ENCODE measurements at places on chromosomes 2 and 18. TPM values are rescaled to one million over a fixed set of nuclear protein-coding genes. Genes with fewer than 3 reads are reported as not detected.

DNA sequence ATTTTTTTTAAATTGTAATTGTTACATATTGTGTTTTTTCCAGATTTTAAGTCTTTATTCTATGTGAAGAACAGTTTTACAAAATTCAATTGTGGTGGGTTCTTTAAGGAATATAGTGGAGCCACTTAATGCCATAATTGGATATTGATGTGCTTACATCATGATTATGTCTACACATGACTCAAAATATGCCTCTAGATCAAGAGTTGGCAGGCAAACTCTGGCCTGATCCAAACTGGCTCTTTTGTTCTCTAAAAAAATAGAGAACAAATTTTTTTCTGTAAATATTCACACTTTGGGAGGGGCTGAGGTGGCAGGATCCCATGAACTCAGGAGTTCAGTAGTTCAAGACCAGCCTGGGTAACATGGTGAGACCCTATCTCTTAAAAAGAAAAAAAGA lies 8.3 kb downstream of the EHBP1 start:
- DNase-seq: no peak
- peaks cover 17% of the 10 kb centered on the region for H3K36me3 ChIP-seq
- no peak overlapping the region for H3K4me3 ChIP-seq
- H3K27me3 ChIP-seq: no peaks in the 10 kb centered on the region
- no peak overlapping the region for H3K27ac ChIP-seq
- peaks cover 4% of the 10 kb centered on the region for H3K4me1 ChIP-seq

- no peak for DNase-seq
- H3K27ac ChIP-seq: no peak overlapping the region
- no peaks in the 10 kb centered on the region for H3K27me3 ChIP-seq
- H3K4me1 ChIP-seq: peaks cover 7% of the 10 kb centered on the region
These were observed 55.4 kb upstream of the COL5A2 start for GRCh38 chr2:189234991-189235390.

DNA sequence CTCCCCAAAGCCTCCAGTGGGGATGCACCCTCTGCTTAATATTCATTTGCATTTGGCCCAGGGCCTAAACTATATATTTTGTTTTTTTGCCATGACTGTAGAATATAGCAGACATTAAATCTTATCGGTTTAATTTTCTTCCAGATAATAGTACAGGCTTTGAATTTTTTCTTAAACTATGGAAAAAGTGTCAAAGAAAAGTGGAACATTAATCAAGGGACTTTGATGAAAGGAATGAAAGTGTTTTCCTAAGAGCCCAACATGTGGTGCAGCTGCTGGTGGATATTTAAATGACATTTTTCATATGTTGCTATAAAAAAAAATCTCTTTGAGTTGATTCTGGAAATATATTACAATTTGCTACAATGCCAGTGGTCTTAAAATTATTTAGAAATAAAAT lies 346.8 kb downstream of the CYP26B1 start:
- DNase-seq: no peak
- H3K27ac ChIP-seq: no peak overlapping the region
- no peak overlapping the region for H3K4me3 ChIP-seq
- H3K27me3 ChIP-seq: no peaks in the 10 kb centered on the region
- H3K36me3 ChIP-seq: no peaks in the 10 kb centered on the region
- no peaks in the 10 kb centered on the region for H3K4me1 ChIP-seq

DNA sequence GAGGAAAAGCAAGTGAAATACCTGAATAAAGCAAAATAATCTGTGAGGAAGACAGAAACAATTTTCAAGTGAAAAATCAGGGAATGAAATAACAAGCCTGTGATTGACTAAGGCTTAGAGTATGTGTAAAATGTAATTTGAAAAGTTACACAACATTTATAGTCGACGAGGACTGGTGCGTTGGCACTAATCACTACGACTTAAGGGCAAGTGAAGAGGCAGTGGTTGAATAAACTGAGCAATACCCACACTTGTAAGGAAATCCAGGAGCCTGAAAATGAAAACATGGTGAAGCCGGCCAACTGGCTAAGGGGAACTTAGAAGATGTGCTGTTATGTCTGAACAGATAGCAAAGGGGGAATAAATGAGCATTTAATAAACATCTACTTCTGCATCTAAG lies 13.4 kb downstream of the DOK1 start:
- no peak for DNase-seq
- no peak overlapping the region for H3K4me3 ChIP-seq
- peaks cover 21% of the 10 kb centered on the region for H3K4me1 ChIP-seq
- H3K27me3 ChIP-seq: peaks cover 4% of the 10 kb centered on the region
- H3K27ac ChIP-seq: no peak overlapping the region
- no peaks in the 10 kb centered on the region for H3K36me3 ChIP-seq

- no peaks in the 10 kb centered on the region for H3K27me3 ChIP-seq
- H3K27ac ChIP-seq: no peak overlapping the region
- peaks cover 39% of the 10 kb centered on the region for H3K4me1 ChIP-seq
- no peak for DNase-seq
- no peak overlapping the region for H3K4me3 ChIP-seq
These were observed 31.0 kb downstream of the RAB10 start for GRCh38 chr2:26064846-26065245.

GRCh38 chr2:100408104-100408503 lies 9.4 kb downstream of the CHST10 start:
- H3K36me3 ChIP-seq: no peaks in the 10 kb centered on the region
- H3K27me3 ChIP-seq: no peaks in the 10 kb centered on the region
- no peak for DNase-seq
- H3K4me1 ChIP-seq: no peaks in the 10 kb centered on the region
- H3K4me3 ChIP-seq: no peak overlapping the region

DNA sequence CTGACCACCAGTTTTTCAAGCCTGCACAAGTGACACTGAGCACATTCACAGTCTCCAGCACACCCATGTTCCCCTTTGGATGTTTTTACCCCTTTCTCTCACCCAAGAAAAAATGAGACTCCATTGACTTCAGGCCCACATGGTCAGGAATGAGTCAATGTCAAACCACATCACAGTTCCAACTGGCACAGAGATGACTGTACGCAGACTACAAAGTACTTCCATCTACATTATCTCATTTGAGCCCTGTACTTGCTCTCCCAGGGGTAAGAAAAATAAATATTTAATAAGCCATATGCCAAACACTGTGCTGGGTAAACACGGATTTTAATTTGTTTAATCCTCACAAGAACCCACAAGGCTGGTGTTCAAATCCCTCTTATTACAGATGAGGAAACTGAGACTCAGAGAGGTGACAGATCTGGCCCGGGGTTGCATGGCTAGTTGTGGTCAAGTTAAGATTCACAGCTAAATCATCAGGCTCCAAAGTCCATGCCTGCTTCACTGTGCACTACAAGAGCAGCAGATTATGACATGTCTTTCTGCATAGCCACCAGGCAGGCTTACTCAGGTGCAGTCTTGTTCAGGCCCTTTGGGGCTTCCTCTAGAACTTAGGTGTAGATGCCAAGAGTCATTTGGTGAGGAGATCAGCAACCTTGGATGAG lies 106.1 kb downstream of the TXNL1 start:
- H3K27me3 ChIP-seq: peaks cover 4% of the 10 kb centered on the region
- H3K27ac ChIP-seq: no peak overlapping the region
- DNase-seq: no peak
- H3K4me1 ChIP-seq: peaks cover 3% of the 10 kb centered on the region
- no peak overlapping the region for H3K4me3 ChIP-seq

DNA sequence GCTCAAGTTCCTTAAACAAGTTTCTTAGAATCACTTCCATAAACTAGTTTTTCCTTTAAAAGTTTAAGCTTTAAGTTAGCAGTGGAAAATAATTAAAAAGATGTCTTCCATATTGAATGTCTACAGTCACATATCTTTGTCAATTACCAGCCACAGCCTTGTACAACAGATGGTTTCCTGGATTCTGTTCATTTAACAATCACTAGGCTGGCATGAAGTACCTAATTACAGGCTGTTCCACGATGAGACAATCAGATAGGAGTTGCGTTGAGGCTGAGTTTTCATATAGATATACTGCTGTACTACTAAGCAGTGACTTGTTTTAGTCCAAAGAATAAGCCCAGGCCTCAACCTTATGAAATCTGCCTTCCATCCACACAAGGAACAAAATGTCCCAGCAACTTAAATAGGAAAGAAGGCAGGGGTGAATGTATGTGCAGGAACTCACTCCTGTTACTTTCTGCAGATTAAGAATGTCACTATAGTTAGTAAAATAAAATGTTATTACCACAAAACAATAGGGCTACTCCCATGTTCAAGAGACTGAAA lies 131.0 kb downstream of the ZAP70 start:
- peaks cover 5% of the 10 kb centered on the region for H3K4me1 ChIP-seq
- DNase-seq: no peak
- H3K27me3 ChIP-seq: no peaks in the 10 kb centered on the region
- no peak overlapping the region for H3K27ac ChIP-seq

GRCh38 chr2:27664622-27665363 lies 1.1 kb downstream of the SLC4A1AP start:
- H3K4me1 ChIP-seq: peaks cover 47% of the 10 kb centered on the region
- H3K36me3 ChIP-seq: peaks cover 36% of the 10 kb centered on the region
- DNase-seq: no peak
- H3K27ac ChIP-seq: peak overlapping the region; percentile 100

- peak; percentile 58 for DNase-seq
- no peaks in the 10 kb centered on the region for H3K36me3 ChIP-seq
- peaks cover 2% of the 10 kb centered on the region for H3K4me1 ChIP-seq
- no peak overlapping the region for H3K4me3 ChIP-seq
These were observed 8.9 kb downstream of the TNS1 start for GRCh38 chr2:217993817-217994463.

DNA sequence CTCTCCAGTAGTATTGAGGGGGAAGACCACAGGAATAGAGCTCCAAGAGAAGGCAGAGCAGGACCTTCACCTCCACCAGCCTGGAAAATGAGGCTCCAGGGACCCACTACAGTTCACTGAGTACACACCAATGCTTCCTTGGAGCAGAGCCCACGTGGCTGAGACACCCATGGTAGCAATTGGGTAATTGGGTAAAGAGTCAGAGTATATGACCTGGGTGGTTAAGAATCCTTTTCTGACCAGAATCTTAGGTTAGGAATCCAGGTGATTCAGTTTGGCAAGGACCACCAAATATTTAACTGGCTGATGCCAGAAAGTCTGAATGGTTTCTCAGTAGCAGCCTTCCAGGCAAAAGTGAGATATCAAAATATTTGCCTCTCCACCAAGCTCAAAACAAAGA lies 107.7 kb downstream of the MDH1 start:
- peaks cover 5% of the 10 kb centered on the region for H3K27me3 ChIP-seq
- no peaks in the 10 kb centered on the region for H3K36me3 ChIP-seq
- H3K27ac ChIP-seq: no peak overlapping the region
- no peak overlapping the region for H3K4me3 ChIP-seq
- no peak for DNase-seq

DNA sequence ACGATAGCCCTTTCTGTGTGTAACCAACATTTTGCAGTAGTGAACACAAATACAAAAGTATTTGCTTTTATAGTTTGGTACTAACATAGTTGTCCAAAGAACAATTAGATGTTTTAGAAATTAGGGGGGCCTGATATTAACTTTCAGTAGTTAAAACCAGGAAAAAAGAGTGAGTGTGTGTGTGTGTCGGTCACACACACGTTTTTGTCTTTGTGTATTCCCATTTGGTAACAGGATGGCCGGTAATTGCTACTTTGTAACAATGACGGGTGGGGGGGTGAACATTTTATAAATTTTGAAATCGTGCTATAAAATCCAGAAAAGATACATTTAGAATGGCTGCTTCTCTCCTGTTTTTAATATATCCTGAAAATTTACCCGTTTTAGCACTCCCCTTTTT lies 1.5 kb downstream of the PPIG start:
- H3K27me3 ChIP-seq: no peaks in the 10 kb centered on the region
- H3K27ac ChIP-seq: peak overlapping the region; percentile 100
- H3K36me3 ChIP-seq: peaks cover 42% of the 10 kb centered on the region

DNA sequence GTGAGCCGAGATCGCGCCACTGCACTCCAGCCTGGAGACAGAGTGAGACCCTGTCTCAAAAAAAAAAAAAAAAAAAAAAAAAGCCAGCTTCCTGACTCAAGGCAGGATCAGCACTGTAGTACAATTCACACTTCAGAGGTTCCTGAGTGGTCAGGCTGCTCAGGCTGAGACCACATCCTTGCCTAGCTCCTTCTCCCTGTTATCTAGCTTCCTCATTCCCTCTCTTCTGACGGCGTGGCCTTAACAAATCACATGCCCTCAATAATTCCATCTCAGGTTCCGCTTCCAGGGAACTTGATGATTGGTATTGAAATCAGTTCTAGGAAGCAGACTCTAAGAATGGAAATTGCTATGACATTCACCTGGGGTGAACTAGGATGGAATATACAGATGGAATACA lies 29.8 kb upstream of the KDM3A start:
- H3K4me1 ChIP-seq: no peaks in the 10 kb centered on the region
- no peak overlapping the region for H3K27ac ChIP-seq
- no peak overlapping the region for H3K4me3 ChIP-seq
- H3K27me3 ChIP-seq: peaks cover 33% of the 10 kb centered on the region
- DNase-seq: no peak
- no peaks in the 10 kb centered on the region for H3K36me3 ChIP-seq

GRCh38 chr2:238331916-238332315 lies 11.6 kb downstream of the TRAF3IP1 start:
- no peaks in the 10 kb centered on the region for H3K4me1 ChIP-seq
- H3K4me3 ChIP-seq: no peak overlapping the region

GRCh38 chr2:128380961-128381938 lies 62.6 kb upstream of the HS6ST1 start:
- H3K27ac ChIP-seq: no peak overlapping the region
- no peaks in the 10 kb centered on the region for H3K36me3 ChIP-seq
- H3K4me3 ChIP-seq: no peak overlapping the region
- no peaks in the 10 kb centered on the region for H3K4me1 ChIP-seq
- no peak for DNase-seq
- no peaks in the 10 kb centered on the region for H3K27me3 ChIP-seq

- H3K27me3 ChIP-seq: no peaks in the 10 kb centered on the region
- H3K36me3 ChIP-seq: no peaks in the 10 kb centered on the region
- H3K27ac ChIP-seq: no peak overlapping the region
These were observed 104.5 kb upstream of the CDH2 start for GRCh38 chr18:28281400-28281799.

- H3K4me1 ChIP-seq: peaks cover 18% of the 10 kb centered on the region
- H3K27ac ChIP-seq: no peak overlapping the region
- no peaks in the 10 kb centered on the region for H3K36me3 ChIP-seq
- no peak overlapping the region for H3K4me3 ChIP-seq
- no peak for DNase-seq
These were observed 113.2 kb downstream of the SH3RF3 start for GRCh38 chr2:109242210-109242653.

- H3K36me3 ChIP-seq: no peaks in the 10 kb centered on the region
- H3K4me3 ChIP-seq: no peak overlapping the region
- DNase-seq: no peak
- H3K27ac ChIP-seq: no peak overlapping the region
These were observed 414.2 kb upstream of the CHAC2 start for GRCh38 chr2:53353135-53354114.

- peaks cover 24% of the 10 kb centered on the region for H3K4me1 ChIP-seq
- peak overlapping the region; percentile 10 for H3K27ac ChIP-seq
- no peak for DNase-seq
- H3K36me3 ChIP-seq: no peaks in the 10 kb centered on the region
- H3K27me3 ChIP-seq: peaks cover 62% of the 10 kb centered on the region
- H3K4me3 ChIP-seq: peak overlapping the region; percentile 69
These were observed 819 bp upstream of the SERPINE2 start for GRCh38 chr2:224039770-224040440.

- DNase-seq: no peak
- no peaks in the 10 kb centered on the region for H3K36me3 ChIP-seq
- no peak overlapping the region for H3K4me3 ChIP-seq
- H3K27ac ChIP-seq: no peak overlapping the region
- no peaks in the 10 kb centered on the region for H3K27me3 ChIP-seq
- H3K4me1 ChIP-seq: no peaks in the 10 kb centered on the region
These were observed 129.3 kb upstream of the CTAGE1 start for GRCh38 chr18:22546905-22547570.

STRADB gene
- total RNA-seq: 27.9 TPM

ATAD2B gene
- total RNA-seq: 25.6 TPM

CSRNP3 gene
- total RNA-seq: not detected

CHN1 gene
- 0.62 TPM for total RNA-seq

KIF1A gene
- 0.40 TPM for total RNA-seq

COPS7B gene
- 50.0 TPM for total RNA-seq

ADRA2B gene
- total RNA-seq: not detected

COL3A1 gene
- total RNA-seq: not detected
